A549 treated with dexamethasone at 1 μM for 4 hours (cell line): ENCODE measurements at places on chromosomes 5 and 9. TPM values are rescaled to one million over a fixed set of nuclear protein-coding genes. Genes with fewer than 3 reads are reported as not detected.

TCF7 gene
- 9.6 to 13.2 TPM (median 12.5 TPM) in 5 replicates for total RNA-seq

CTNNA1 gene
- 185 to 205 TPM (median 189 TPM) in 5 replicates for total RNA-seq

CCL27 gene
- 0.13 TPM in 2 of 5 replicates, not detected in the others for total RNA-seq

NRARP gene
- 1.7 to 3.0 TPM (median 2.9 TPM) in 5 replicates for total RNA-seq

LRRC70 gene
- 0.06 to 0.40 TPM (median 0.30 TPM) in 5 replicates for total RNA-seq

AHRR gene
- 3.8 to 5.5 TPM (median 5.4 TPM) in 5 replicates for total RNA-seq

AJM1 gene
- total RNA-seq: 3.2 to 4.8 TPM (median 4.3 TPM) in 5 replicates

PCDHGB2 gene
- total RNA-seq: 0.05 to 0.16 TPM (median 0.11 TPM) in 5 replicates

RNF183 gene
- 0.07 to 0.17 TPM (median 0.11 TPM) in 3 of 5 replicates, not detected in the others for total RNA-seq

DPYSL3 gene
- 20.5 to 26.1 TPM (median 23.8 TPM) in 5 replicates for total RNA-seq

PCDHGA12 gene
- total RNA-seq: not detected in 5 replicates

FOXD4L4 gene
- 0.04 to 0.07 TPM (median 0.05 TPM) in 3 of 5 replicates, not detected in the others for total RNA-seq

SMAD5 gene
- total RNA-seq: 17.7 to 44.1 TPM (median 34.7 TPM) in 5 replicates

TMEM174 gene
- total RNA-seq: not detected in 5 replicates

BHMT gene
- total RNA-seq: not detected in 5 replicates

HARS1 gene
- 75.3 to 80.9 TPM (median 78.3 TPM) in 5 replicates for total RNA-seq

C8G gene
- total RNA-seq: 0.42 to 1.4 TPM (median 1.0 TPM) in 5 replicates

S1PR3 gene
- total RNA-seq: 73.1 to 110 TPM (median 103 TPM) in 5 replicates

GLRA1 gene
- not detected in 5 replicates for total RNA-seq

IL13 gene
- total RNA-seq: 0.07 TPM in 1 of 5 replicates, not detected in the others

ELAVL2 gene
- 0.04 to 0.10 TPM in 2 of 5 replicates, not detected in the others for total RNA-seq

GAS1 gene
- total RNA-seq: 0.06 to 0.13 TPM (median 0.06 TPM) in 5 replicates

PCDHA4 gene
- total RNA-seq: 1.4 to 2.3 TPM (median 1.8 TPM) in 5 replicates

NREP gene
- 2.2 to 3.9 TPM (median 3.5 TPM) in 5 replicates for total RNA-seq

OLFML2A gene
- 25.8 to 43.1 TPM (median 34.4 TPM) in 5 replicates for total RNA-seq

RAB3C gene
- total RNA-seq: not detected in 5 replicates

C5orf34 gene
- total RNA-seq: 3.6 to 5.2 TPM (median 4.4 TPM) in 5 replicates

PHAX gene
- total RNA-seq: 54.9 to 61.7 TPM (median 59.6 TPM) in 5 replicates

MSH3 gene
- total RNA-seq: 6.0 to 8.4 TPM (median 7.8 TPM) in 5 replicates

PCDHGA3 gene
- total RNA-seq: 0.02 to 0.05 TPM (median 0.03 TPM) in 4 of 5 replicates, not detected in the other

FBP2 gene
- total RNA-seq: 0.09 TPM in 1 of 5 replicates, not detected in the others

GABRG2 gene
- total RNA-seq: not detected in 5 replicates

STOM gene
- total RNA-seq: 506 to 562 TPM (median 509 TPM) in 5 replicates

ARID3C gene
- 0.17 to 0.25 TPM (median 0.20 TPM) in 5 replicates for total RNA-seq

FAM151B gene
- total RNA-seq: 1.3 to 2.0 TPM (median 1.5 TPM) in 5 replicates

PCDHB13 gene
- total RNA-seq: 0.04 to 0.09 TPM (median 0.07 TPM) in 5 replicates

ABLIM3 gene
- total RNA-seq: 16.8 to 25.1 TPM (median 21.0 TPM) in 5 replicates

MED22 gene
- 19.2 to 29.6 TPM (median 29.4 TPM) in 5 replicates for total RNA-seq

NR2F1 gene
- total RNA-seq: 3.4 to 5.1 TPM (median 5.0 TPM) in 5 replicates

SPATA6L gene
- total RNA-seq: 0.98 to 1.9 TPM (median 1.6 TPM) in 5 replicates

SHROOM1 gene
- 7.7 to 9.5 TPM (median 9.0 TPM) in 5 replicates for total RNA-seq

FRMD3 gene
- total RNA-seq: 4.3 to 7.2 TPM (median 6.4 TPM) in 5 replicates

WDR38 gene
- total RNA-seq: 0.07 to 0.28 TPM (median 0.16 TPM) in 4 of 5 replicates, not detected in the other

RNF20 gene
- total RNA-seq: 20.9 to 27.0 TPM (median 25.4 TPM) in 5 replicates

CARD6 gene
- total RNA-seq: 2.3 to 3.2 TPM (median 2.6 TPM) in 5 replicates

PSD2 gene
- total RNA-seq: 0.02 to 0.05 TPM (median 0.02 TPM) in 4 of 5 replicates, not detected in the other

GMCL2 gene
- total RNA-seq: not detected in 5 replicates

GARIN3 gene
- not detected in 5 replicates for total RNA-seq

SERF1A gene
- total RNA-seq: 0.22 to 3.6 TPM (median 0.95 TPM) in 5 replicates

C9 gene
- total RNA-seq: not detected in 5 replicates

PCDHAC1 gene
- total RNA-seq: 1.5 to 2.7 TPM (median 2.2 TPM) in 5 replicates

ORM1 gene
- total RNA-seq: 0.11 TPM in 1 of 5 replicates, not detected in the others

KCNMB1 gene
- total RNA-seq: not detected in 5 replicates

C9orf50 gene
- total RNA-seq: 0.08 to 0.18 TPM in 2 of 5 replicates, not detected in the others

SHOC1 gene
- 0.01 to 0.02 TPM in 2 of 5 replicates, not detected in the others for total RNA-seq

MAN2A1 gene
- 9.9 to 17.5 TPM (median 16.4 TPM) in 5 replicates for total RNA-seq
